ENCODE measurements at places on chromosomes 4 and X.

DNA sequence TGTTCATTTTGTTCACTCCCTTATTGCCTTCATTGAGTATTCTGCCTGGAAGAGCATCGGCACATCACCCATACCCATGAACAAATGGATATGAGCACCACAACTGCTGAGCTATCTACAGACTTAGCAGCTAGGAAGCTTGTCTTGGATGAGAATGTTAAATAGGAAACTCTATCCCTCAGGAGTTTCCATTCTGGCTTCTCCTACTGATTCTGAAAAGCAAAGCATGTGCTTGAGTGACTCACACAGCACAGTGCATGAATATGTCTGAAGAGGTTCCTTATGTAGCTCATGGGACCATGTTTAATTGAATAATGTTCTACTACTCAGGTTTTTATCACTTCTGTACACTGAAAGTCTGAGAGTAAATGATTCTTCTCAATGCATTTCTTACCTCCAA is 57.3 kb upstream of the MXRA5 start:
- no peak for DNase-seq

- DNase-seq = no peak
Observed at GRCh38 chrX:79065696-79066095, 78.8 kb upstream of the GPR174 start.

GRCh38 chr4:81453024-81453423 is 18.7 kb downstream of the RASGEF1B start:
- no peak for DNase-seq

DNA sequence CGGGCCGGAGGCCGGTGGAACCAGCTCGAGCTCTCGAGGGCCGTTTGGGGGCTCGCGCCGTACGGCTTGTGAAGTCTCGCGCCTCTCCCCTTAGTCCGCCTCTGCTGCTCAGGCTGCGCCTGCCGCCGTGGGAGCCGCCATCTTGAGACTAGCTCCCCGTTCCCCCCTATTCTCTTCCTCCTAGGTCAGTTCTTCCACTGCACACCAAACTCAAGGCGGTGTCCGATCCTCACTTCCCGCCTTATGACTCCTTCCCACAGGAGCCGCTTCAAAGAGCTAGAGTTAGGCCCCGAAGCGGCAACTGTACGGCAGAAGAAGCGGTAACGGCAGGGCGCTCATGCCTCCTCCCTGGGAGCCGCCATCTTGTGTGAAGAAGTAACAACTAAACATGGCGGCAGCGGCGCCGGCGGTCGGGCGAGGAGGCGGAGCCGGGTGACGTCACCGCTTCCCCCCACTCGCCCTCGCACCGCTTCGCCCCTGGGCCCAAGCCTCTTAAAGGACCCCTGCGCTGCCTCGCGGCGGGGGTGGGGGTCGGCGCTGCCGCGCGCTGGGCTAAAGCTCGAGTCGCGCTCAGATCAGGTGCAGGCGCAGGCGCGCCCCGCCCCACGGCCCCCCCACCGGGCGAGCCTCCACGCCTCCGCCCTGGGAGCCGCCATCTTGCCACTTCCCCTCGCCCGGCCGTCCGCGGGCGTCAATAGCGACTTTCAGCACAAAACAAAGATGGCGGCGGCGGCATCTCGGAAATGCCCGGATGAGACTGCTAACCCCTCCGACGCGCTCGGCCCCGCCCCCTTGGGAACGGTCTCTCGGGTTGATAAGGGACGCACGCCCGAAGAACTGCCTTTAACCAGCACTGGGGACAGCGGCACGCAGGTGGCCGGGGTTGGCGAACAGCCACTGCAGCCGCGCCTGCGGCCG is at the start of gene HCFC1:
TSS of gene HCFC1 (minus strand) at position 369 of the 918 bp plus-strand sequence. CDS start 978 bp downstream, outside the sequence.
- DNase-seq = peak; percentile 36

DNA sequence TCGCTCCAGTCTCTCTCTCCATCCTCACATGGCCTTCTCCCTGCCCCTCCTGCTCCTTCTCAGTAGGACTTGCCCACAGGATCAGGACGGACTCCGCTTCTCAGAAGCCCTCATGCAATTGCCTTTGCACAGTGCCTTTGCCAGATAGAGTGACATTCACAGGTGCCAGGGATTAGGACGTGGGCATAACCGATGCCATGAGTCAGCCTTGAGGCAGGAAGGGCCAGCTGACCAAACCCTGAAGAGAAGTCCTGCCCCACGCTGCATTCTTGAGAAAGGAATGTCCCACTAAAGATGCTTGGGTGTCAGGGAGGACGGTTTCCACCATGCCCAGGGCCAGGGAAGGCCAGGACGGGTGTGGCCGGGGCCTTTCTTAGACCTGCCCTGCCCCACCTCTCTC is 6.6 kb upstream of the GRPEL1 start:
- no peak for DNase-seq

DNA sequence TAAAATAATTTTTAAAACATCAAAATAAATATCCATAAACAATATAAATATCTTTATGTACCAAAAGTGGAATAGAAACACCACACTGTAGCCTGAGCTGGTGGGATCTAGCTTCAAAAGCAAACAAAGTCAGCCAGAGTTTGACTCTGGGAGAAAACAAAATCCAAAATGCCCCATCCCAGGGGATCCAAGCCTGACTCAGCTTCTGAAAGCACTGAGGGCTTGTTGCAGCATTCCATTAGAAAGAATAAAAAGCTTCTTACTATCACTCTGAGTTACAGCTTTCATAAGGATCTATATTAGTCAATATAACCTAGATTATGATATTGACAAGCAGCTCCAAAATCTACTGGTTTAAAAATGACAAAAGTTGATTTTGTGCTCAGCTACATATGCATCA is 149.7 kb upstream of the ANKRD50 start:
- DNase-seq = no peak

DNA sequence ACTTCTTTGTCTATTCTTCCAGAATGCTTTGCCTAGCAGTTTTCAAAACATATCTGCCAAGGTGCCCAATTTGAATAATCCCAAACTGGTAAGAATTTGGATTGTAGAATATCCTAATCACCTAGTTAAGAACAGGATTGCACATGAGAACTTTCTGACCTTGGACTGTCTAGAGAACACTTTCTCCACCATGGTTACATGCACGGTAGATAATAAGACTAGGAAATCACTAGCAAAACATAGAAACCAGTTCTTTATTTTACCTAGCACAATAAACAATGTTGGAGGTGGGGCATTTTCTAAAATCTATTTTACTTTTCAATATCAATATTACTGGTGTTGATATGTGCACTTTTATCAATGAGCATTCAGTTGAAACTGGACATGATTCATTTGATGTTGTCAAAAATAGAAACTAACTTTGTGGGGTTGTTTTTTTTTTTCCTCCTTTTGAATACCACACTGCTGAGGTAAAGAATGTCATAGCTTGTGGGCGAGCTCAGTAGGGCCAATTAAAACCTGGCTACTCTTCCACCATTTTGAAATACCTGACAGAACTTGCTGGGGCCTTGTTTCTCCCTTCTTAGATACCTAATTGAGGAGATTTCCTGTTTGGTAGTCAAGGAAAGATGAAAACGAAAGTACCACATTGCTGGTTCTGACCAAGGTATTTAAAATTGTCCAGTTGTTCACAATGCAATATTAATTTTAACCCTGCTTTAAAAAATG is 10.4 kb downstream of the MID1IP1 start:
- no peak for DNase-seq

DNA sequence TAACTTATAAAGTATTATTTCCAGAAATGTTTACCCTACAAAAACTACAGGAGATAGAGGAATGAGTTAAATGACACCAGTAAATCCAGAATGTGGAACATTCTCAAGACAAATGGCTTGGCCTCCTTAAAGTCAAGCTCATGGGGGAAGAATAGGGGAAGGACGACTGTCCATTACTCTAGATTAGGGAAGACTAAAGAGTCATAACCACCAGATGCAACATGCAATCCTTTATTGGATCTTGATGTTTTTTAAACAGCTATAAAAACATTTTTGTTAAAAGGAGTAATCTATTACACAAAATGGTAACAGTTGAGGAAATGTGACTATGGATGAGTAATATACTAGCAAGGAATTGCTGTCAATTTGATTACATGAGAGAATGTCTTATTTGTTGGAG is 11.1 kb downstream of the ACOT9 start:
- no peak for DNase-seq

- DNase-seq = no peak
Observed at GRCh38 chr4:108350332-108350731, 181.6 kb upstream of the LEF1 start.

GRCh38 chr4:72665171-72665968 is 96.3 kb upstream of the ADAMTS3 start:
- DNase-seq = no peak

GRCh38 chrX:107744868-107745267 is 30.7 kb downstream of the TSC22D3 start:
- DNase-seq = no peak

- DNase-seq = no peak
Observed at GRCh38 chr4:147617841-147618691, 869 bp downstream of the TMEM184C start.

- no peak for DNase-seq
Observed at GRCh38 chr4:183139058-183139750, 40.1 kb downstream of the WWC2 start.

DNA sequence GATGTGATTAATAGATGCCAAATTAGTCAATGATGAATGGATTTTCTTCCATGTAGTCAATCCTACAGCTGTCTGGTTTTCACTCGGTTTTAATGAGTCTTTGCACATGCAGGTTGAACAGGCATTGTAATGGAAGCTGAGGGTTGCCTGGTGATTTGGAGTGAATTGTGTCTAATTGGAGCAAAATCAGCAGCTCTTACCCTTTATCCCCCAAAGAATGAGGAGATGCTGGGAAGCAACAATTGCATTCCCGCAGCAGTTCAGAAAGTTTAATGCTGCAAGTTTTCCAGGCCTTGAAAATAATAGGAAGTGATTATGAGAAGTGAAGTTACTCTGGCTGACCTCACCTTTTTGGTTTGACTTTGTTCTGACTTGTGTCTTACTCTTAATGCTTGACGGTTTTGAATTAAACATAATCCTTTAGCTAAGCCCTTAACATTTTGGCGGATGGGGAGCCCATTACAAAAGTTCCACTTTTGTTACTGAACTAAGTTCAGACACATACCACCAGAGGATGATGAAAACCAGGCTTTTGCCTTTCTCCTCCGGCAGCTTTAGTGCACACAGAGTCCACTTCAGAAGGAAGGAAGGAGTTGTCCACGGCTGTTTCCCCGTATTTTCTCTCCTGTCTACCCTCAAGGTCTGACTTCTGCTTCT is 78.8 kb upstream of the TBC1D9 start:
- no peak for DNase-seq
